ENCODE measurements at places on chromosomes 5 and 9.
A peak's percentile ranks its signal among the peaks of the same experiment; 100 is the strongest.

- DNase-seq, result no peak
These were observed 77.9 kb downstream of the SLIT3 start for GRCh38 chr5:169222934-169223594.

GRCh38 chr5:153630546-153630945, 140.1 kb downstream of the GRIA1 start:
- DNase-seq, result no peak

GRCh38 chr5:87132696-87133095, 135.0 kb upstream of the RASA1 start:
- DNase-seq, result no peak

- no peak for DNase-seq
These were observed 517 bp downstream of the ALDH1A1 start for GRCh38 chr9:72952381-72952690.

DNA sequence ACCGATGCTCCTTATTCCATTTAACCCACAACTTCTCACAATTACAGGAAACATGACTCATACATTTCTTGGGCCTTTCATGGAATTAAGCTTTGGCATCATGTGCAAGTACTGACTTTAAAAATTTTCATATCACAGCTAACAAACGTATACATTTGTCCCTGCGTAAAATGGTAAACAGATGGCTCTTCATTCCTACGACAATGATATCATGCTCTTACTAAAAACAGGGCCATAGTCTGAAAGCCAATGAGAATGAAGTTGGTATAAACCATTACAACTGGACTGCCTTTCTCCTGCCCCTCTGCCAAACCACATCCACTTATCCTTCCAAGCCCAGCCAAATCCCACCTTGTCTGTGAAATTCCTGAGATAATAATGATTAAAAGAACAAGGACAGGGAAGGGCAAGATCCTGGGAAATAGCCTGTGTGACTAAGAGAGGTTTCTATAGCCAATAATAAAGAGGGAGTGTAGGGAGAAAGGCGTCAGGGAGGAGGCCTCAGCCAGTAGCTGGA, 44.9 kb upstream of the ZNF366 start:
- no peak for DNase-seq

DNA sequence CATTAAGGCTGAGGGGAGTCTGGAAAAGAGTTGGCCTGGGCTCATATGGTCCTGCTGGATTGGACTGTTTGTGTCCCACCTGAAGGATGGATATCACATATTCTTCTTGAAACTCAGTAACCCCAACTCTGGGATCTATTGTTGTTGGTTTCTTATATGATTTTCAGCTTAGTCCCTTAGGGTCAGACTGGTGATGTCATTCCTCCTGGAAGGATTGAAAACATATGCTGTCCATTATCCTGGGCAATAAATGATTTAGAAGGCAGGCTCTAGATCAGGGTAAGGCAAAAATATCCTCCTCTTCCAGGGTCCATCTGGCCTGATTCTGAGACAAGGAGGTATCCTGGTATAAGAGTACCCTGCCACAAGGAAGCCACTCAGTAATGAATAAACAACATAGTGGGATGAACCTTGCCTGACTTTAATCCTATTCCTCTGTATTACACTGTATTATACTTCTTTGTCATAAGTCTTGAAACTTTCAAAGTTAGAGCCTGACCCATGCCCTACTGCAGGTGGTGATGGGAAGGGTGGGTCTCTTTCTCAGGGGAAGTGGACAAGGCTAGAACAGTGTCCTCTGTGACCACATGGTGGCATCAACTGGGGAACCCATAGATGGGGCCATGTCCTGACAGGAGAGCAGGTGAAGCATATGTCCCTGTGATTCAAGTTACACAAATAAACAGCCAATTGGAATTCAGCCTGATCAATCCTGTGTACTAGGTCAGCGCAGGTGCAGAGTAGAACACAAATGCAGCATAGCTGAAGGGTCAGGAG, 454.4 kb upstream of the TRPC7 start:
- no peak for DNase-seq

- DNase-seq, result peak; percentile 57
These were observed 5.5 kb downstream of the UBE2D2 start for GRCh38 chr5:139566611-139567010.

- DNase-seq, result no peak
These were observed 513.6 kb upstream of the C9orf72 start for GRCh38 chr9:28086881-28087280.

- DNase-seq, result no peak
These were observed 87.0 kb upstream of the ATG10 start for GRCh38 chr5:81884871-81885270.

Measured in inflammatory macrophage treated with lipopolysaccharide for 1 hour (primary cell).